ENCODE measurements at places on chromosomes 2 and 18. TPM values are rescaled to one million over a fixed set of nuclear protein-coding genes. Genes with fewer than 3 reads are reported as not detected.

- peak; percentile 53 for DNase-seq
- H3K36me3 ChIP-seq: no peaks in the 10 kb centered on the region
- no peaks in the 10 kb centered on the region for H3K27me3 ChIP-seq
- H3K27ac ChIP-seq: no peak overlapping the region
Observed at GRCh38 chr2:232890896-232891601, 21.0 kb downstream of the SNORC start.

DNA sequence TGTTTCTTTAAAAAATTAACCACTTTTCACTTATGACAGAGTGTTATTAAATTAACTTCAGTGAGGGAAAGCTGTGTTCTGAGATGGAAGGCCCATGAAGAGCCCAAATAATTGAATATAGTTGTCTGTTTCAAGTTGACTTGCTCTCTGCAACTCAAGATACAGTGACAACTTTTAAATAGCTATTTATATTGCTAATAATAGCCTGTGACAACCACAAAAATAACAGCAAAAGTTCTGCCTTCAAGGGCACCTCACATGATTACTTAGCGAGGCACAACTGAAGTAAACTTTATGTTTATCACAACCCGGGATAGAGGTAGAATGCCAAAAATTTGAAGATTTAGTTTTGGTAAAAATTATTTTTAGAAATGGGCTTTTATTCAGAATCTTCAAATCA, 167.3 kb upstream of the SCN7A start:
- no peaks in the 10 kb centered on the region for H3K27me3 ChIP-seq
- no peak for DNase-seq
- no peaks in the 10 kb centered on the region for H3K36me3 ChIP-seq
- H3K27ac ChIP-seq: no peak overlapping the region
- no peak overlapping the region for H3K4me3 ChIP-seq

GRCh38 chr2:51013079-51013932, 18.6 kb downstream of the NRXN1 start:
- no peaks in the 10 kb centered on the region for H3K4me1 ChIP-seq
- H3K4me3 ChIP-seq: no peak overlapping the region
- no peaks in the 10 kb centered on the region for H3K36me3 ChIP-seq
- no peak overlapping the region for H3K27ac ChIP-seq
- DNase-seq: no peak

The CREG2 gene
- 0.60 TPM for total RNA-seq

The MROH2A gene
- total RNA-seq: not detected

- H3K4me1 ChIP-seq: no peaks in the 10 kb centered on the region
- no peak for DNase-seq
- no peak overlapping the region for H3K27ac ChIP-seq
- H3K27me3 ChIP-seq: no peaks in the 10 kb centered on the region
Observed at GRCh38 chr18:28015671-28016070, 161.3 kb downstream of the CDH2 start.

DNA sequence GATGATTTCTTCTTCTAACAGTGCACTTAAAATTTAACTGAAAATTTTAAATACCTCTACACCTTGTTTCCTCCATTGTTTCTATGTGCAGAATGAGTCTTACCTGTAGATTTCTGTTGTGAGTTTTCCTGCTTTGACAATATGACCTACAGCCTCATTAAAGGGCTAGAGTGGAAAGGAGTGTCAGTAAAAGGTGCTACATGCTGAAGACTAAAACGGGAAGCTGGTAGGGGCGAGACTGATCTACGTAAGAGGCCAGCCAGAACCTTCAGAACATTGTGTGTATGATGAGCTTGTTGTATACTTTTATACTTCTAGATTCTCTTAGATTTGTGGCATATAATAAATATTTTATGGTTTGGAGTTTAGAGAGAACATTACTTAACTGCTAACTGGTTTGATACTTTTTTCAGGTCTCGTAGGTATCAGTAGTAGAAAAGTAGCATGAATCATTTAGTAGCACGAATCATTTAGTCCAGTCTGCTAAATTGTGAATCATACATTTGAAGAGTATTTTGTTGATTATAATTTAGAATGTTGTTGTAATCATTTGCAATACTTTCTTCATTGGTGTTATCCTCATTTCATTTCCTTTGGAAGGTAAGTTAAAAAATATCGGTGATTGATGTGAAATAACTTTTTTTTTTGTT, 14.3 kb downstream of the INSIG2 start:
- H3K27me3 ChIP-seq: no peaks in the 10 kb centered on the region
- H3K36me3 ChIP-seq: peaks cover 9% of the 10 kb centered on the region
- no peak overlapping the region for H3K27ac ChIP-seq

- H3K36me3 ChIP-seq: no peaks in the 10 kb centered on the region
- H3K27me3 ChIP-seq: no peaks in the 10 kb centered on the region
- no peak overlapping the region for H3K27ac ChIP-seq
- no peak overlapping the region for H3K4me3 ChIP-seq
- no peak for DNase-seq
Observed at GRCh38 chr2:137870682-137871081, 93.6 kb upstream of the HNMT start.

The TLX2 gene
- not detected for total RNA-seq

The SIGLEC15 gene
- 1.2 TPM for total RNA-seq
